ENCODE measurements at places on chromosomes 12 and 14. TPM values are rescaled to one million over a fixed set of nuclear protein-coding genes. Genes with fewer than 3 reads are reported as not detected.

GRCh38 chr12:118187751-118188435, 52.0 kb downstream of the PEBP1 start:
- DNase-seq, result peak; percentile 45

- peak; percentile 46 for DNase-seq
These were observed 40.8 kb downstream of the GALNT16 start for GRCh38 chr14:69300601-69301221.

DNA sequence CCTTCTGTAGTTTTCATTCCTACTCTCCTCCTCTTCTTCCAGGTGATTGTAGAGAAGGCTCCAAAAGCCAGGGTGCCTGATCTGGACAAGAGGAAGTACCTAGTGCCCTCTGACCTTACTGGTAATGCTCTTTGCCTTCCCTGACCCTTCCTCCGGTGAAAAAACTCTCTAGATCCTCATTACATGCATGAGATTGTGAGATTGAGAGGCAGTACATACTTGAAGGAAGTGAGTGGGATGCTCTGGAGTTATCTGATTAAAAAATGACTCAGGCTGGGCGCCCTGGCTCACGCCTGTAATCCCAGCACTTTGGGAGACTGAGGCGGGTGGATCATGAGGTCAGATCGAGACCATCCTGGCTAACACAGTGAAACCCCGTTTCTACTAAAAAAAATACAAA, 5.3 kb downstream of the GABARAPL1 start:
- no peak for DNase-seq

DNA sequence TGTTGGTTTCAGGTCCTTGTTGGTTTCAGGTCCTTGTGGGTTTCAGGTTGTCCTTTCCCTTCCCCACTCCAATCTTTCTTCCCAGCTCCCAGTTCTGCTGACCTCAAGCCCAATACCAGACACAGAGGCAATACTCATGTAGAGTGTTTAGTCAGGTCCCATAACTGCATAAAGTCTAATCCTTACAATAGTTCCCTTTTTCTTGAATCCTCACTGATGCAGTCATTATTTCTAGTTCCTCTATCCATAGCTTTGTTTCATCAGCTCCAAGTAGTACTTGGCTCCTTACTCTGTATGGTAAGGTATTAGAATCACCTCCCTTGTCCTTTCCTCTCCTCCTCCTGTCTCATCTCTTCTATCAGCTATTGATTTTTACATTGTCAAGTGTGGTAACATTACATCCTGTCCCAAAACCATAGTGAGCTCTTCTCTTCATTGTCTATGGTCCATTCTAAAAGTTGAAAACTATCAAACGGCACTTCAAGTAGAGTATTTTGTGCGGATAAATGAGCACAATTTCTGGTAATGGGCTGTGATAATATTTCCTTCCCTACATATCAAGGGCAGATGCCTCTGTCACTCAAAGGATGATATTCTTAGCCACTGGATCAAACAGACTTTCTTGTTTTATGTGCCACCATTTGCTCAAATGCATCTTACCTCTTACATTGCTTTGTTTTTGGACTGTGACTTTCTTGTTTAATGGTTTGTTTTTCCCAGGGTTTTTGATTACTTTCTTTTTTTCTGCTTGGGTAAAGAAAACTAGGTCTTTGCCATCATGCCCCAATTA, 57.2 kb upstream of the JDP2 start:
- no peak for DNase-seq

DNA sequence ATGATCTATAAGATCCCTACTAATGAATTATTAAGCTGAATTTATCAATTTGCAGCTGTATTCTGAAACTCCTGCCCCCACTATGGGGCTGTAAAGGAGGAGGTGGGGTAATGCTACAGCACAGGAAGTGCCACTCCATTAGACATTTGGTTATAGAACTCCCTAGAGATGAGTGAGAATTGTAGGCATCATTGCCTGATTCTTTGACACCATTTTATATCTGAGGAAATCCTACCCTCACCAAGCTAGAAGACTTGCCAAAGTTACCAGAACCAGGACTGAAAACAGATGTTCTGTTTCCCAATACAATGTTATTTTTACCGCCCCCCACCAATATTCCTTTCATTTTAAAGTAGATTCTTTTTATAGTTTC, 182.4 kb downstream of the EGLN3 start:
- peak; percentile 72 for DNase-seq

GRCh38 chr12:42918443-42918842, 328.9 kb upstream of the PRICKLE1 start:
- peak; percentile 54 for DNase-seq

GRCh38 chr14:23114120-23114458, 5.0 kb downstream of the CEBPE start:
- DNase-seq, result no peak

DNA sequence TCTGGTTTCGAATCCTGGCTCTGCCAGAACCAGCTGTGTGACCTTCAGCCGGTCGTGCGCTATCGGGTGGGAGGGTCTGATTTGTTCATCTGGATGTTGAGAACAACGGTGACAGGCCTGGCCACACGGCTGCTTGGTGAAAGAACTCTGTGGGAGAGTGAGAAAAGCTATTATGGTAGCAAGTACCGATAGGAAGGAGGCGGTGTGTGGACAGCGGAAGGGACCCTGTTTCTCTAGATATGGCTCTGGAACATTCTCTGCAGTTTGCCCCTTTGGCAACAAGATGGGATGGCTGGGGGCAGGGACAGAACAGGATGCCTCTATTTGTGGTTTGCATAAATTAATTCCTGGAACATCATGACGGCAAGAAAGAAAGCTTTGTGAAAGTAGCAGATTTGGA, 347.3 kb downstream of the AACS start:
- DNase-seq, result no peak

DNA sequence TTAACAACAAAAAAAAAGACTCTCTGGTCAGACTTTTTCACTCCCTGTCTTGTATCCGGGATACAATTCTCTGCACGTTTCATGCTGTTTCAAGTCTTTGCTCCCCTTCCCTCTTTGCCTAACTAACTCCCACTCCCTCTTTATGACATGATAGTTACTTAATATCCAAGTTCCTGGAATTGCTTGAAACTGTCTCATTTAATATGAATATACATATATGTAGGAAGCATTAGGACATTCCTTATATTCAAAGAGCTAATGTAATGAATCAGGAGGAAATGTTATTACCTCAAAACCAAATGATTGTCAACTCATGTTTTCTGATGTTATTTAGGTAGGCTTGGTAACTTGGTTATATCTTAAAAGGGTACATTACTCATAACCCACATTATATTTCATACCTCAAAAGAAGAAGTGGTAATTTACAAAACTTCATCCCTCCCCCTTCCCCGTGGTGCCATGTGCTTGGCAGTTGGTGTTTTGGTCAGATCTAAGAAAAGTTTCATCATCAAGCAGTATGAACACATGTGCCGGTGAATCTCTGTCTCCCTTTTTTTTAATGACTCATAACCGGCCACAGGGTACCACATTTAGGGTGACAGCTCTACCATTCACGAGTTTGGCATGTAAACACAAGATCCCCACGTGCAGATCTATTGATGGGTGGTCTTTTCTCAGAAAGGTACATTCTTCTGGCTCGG, 56.5 kb downstream of the HCAR2 start:
- DNase-seq, result peak; percentile 51

DNA sequence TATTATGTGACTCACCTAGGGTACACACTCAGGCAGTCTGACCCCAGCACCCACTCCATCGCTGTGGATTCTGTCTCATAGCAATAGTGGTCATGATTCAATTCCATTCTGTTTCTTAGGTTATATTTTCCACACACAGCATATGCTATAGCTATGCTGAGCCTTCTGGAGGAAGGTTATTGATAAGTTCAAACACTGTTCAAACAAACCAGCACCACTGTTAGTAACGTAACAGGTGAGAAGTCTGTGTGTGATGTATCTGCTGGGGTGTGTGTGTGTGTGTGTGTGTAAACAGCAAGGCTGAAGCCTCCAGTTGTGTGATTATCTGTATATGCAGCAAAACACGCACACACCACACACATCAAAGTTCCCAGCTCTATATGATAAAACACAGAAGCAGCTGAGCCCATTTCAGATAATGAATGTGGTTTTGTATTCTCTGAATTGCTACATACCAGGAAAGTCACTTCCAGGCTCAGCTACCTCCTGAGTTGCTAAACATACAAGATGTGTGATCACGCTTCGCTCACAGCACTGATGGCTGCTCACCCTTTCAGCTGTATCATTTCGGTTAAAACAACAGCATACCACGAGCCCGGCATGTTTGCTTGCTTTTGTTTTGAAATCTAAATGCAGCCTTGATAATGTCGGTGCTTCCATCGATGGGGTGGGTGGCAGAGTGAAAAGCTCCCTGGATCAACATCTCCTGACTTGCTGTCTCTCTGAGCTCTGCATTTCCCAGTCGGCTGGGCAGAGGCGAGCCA, 6.8 kb upstream of the SYNE3 start:
- DNase-seq, result peak; percentile 58

DNA sequence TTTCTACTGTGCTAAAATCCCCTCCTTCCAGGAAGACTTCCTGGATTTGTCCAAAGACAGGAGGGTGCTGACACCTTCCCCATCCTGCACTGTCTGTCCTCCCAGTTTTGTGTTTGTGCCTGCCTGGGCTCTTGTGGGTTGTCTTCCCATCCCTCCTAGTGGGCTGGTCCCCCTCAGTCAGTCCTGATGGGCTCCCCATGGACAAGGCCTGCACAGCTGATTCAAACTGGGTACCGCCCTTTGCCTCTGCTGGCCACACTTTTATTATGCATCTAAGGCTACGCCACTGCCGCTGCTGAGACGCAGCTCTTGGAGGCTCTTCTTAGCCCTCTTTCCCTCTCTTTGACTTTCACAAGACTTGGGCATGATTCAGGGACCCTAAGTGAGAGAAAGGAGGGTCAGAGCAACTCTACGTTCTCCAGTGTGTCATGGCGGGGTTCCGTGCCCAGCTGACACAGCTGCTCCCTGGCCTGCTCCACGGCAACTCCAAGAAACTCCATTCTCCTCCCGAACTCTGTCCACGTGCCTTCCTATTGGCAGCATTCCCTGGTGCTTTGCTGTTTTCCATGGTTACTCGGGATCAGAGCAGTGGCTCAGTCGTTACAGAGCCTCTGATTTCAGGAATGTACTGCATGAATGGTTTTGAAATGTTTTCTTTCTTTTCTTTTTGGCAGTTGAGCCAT, 3.8 kb upstream of the KRT85 start:
- peak; percentile 90 for DNase-seq

- DNase-seq, result no peak
These were observed 1.2 kb downstream of the PYROXD1 start for GRCh38 chr12:21438643-21439042.

GRCh38 chr12:6201826-6202225, 1.6 kb downstream of the CD9 start:
- no peak for DNase-seq

NRL gene
- 4.1 TPM for total RNA-seq

ADAM21 gene
- total RNA-seq, result 0.25 TPM

FOXN4 gene
- total RNA-seq, result not detected

MIPOL1 gene
- 12.5 TPM for total RNA-seq

Measured in fibroblast of the aortic adventitia (primary cell).